Smooth muscle cell of the brain vasculature (primary cell): ENCODE measurements at places on chromosomes 13 and 19.

DNA sequence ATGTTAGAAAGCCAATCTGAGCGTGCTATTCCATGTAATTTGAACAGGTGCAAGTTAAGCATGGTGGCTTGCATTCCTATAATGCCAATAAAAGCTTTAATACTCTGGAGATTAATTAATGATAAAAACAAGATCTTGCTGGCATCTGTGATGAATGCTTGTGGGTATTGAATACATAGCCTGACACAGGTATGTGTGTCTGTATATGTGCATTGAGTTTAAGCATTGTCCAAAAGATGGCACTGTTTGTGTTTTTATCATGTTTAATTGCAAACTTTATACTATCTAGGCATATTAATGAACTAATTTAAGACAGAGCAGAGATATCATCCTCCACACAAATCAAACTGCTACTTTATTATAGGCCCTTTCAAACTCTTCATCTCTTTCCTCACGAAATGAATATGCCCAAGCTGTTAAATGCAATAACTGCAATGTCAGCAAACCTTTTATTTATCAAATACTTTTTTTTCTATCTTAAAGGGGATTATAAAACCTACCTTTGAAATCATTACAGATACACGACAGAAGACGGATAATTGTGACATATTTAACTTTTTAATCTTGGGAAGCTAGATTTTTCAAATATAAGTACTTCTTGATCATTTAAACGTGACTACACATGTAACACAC, 86.5 kb downstream of the TNFSF11 start:
- peak; percentile 0 for DNase-seq

- no peak for DNase-seq
These were observed 428.2 kb upstream of the KLF12 start for GRCh38 chr13:74562381-74562780.

- DNase-seq, result no peak
These were observed 1793.8 kb upstream of the PCDH20 start for GRCh38 chr13:63209330-63210017.

DNA sequence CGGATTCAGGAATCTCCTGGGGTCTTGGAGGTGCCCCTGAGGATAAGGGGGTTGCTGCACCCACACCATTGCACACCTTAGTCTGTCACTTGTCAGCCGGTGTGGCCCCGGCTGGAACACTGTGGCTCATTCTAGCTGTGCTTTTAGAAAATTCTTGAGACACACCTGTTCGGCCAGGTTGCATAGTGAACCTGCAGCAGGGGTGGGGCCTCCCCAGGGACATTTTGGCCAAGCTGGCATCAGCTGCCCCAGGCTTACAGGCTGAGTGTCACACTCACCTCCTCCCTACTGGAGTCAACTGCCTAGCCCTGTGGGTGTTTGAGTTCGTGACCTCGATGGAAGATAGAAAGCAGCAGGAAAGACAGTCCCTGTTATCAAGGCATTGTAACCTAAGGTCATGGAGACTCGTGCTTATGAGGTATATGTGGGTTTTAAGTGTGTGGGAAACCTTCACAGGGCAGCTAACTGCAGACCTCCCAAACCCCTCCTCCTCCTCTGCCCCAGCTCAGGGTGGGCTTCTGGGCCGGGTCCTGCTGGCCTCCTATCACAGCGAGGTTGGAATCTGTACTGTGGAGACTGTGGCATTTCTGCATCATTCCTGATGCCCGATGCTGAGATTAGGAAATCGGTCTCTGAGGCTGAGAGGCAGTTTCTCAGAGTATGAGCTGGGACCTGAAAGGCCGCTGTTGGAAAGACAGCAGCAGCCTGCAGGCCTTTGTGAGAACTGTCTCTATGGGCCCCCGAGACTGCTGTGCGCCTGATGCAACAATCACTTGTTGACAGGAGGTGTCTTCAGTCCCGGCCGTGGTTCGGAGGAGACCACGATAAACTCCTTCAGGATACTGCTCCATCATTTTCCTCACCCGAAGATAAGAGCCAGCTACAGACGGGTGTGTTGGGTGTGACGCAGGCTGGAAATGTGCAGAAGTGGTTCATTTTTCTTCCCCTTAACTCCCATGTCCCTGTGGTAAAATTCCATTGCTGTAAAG, 72.2 kb downstream of the ATP11A start:
- no peak for DNase-seq

- DNase-seq, result no peak
These were observed 126.8 kb upstream of the SPATA13 start for GRCh38 chr13:24033527-24034302.

DNA sequence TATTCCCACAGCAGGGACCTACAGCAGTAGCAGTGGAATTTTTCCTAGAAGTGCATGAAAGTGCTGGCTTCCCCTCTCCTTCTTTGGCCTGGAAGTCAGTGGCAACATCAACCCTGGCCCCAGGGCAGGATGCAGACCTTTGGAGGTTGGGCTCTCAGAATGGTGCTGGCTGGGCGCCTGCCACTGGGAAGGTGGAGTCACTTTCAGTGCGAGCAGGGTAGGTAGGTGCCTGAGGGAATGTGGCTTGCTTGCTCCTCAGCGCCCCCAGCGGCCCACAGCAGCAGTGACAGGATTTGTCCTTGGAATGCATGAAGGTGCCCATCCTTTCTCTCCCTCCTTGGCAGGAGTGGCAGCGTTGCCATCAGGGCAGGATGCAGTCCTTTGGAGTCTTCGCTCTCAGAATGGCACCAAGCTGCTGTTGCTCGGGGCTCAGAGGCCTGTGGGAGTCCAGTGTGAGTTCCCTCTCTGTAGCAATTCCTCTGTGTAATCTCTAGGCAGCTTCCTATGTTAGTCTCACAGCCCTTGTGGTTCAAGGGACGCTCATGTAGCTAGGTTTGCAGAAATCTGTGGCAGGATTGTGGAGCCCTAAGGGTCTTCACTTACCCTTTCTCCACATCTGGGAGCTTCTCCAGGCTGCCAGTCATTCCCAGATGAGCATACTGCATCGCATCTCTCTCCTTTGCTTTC, 354.4 kb upstream of the DACH1 start:
- DNase-seq, result no peak

DNA sequence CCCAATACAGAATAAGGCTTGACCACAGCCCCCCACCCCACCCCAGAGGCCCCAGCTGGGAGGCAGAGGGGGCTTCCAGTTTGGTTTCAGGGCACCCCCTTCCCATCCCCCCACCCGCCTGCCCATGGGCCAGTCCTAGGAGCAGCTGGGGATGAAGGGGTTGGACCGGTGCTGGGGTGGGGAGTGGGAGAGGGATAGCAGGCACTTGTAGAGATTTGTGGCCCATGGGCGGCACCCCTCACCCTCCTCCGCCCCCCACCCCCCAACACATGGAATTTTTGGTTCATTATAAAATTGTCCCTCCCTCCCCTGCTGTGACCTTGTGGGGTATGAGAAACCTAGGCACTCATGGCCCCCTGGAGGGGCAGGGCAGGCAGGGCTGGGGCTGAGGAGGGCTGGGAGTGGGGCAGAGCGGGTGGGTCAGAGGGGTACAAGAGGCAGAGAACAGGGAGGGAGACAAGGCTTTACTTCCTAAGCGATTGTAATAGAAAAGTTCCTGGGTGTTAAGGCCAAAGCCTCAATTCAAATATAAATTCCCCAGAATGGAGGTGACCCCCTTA, 5.3 kb upstream of the GSK3A start:
- DNase-seq, result no peak

- DNase-seq, result no peak
These were observed 25.7 kb upstream of the WASF3 start for GRCh38 chr13:26531742-26532141.

- DNase-seq, result peak; percentile 65
These were observed at the start of the genes ATF5 and NUP62 for GRCh38 chr19:49929121-49929610. ATF5 (plus strand) TSS chr19:49929205; CDS start chr19:49930851, 1,646 bp downstream. NUP62 (minus strand) TSS chr19:49929504; CDS start chr19:49909807, 19,697 bp downstream.

- no peak for DNase-seq
These were observed at the start of gene NKG7 for GRCh38 chr19:51372649-51373504. NKG7 (minus strand) TSS chr19:51372654; CDS start chr19:51372535, 119 bp downstream.

DNA sequence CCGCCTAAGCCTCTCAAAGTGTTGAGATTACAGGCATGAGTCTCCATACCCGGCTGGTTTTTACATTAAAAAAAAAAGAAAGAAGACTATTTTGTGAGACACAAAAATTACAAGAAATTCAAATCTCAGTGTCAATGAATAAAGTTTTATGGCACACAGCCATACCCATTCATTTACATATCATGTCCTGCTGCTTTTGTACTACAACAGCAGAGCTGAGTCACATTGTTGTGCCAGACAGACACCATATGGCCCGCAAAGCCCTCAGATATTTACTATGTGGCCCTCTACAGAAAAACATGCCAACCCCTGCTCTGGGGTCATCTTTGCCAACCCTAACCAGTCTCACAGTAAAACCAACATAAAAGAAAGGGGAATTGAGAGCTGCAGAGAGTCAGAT, 5.3 kb downstream of the SMIM7 start:
- no peak for DNase-seq

DNA sequence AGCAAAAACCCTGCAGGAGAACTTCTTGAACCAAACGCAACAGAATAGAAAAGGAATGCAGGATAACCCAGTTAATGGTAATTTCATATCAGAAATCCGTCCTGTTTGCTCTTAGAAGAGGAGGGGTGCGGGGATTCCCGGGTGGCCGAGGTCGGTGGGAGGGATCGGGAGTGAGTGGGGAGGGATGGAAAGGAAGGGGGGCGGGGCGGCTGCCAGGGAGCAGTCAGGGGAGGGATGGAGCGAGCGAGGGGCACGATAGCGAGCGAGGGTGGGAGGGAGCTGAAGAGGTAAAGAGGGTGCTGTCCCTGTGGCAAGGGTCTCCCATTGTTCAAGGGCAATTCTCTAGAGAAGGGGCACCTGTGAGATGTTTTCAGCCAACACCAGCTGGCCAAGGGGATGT, 26.5 kb downstream of the CD177 start:
- no peak for DNase-seq

- DNase-seq, result no peak
These were observed 2.4 kb downstream of the GPX4 start for GRCh38 chr19:1105873-1106840.

GRCh38 chr13:113776231-113777125, 17.5 kb downstream of the TMEM255B start:
- no peak for DNase-seq

DNA sequence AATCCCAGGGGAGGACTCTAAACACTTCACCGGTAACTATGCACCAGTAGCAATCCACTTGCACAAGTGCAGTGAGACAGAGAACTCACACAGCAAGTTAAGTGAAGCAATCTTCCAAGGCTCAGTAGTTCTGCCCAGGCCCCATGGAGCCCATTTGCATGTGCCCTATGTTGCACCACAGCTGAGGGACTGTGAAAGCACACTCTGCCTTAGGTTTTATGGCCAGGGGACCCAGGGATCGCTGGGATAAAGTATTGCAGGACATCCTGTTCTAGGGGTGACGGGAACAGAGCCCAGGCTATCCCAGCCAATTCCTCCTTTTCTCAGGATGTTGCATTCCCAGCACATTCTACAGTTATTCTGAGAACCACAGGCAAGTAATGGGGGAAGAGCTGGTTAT, 6.0 kb upstream of the AMER2 start:
- no peak for DNase-seq

DNA sequence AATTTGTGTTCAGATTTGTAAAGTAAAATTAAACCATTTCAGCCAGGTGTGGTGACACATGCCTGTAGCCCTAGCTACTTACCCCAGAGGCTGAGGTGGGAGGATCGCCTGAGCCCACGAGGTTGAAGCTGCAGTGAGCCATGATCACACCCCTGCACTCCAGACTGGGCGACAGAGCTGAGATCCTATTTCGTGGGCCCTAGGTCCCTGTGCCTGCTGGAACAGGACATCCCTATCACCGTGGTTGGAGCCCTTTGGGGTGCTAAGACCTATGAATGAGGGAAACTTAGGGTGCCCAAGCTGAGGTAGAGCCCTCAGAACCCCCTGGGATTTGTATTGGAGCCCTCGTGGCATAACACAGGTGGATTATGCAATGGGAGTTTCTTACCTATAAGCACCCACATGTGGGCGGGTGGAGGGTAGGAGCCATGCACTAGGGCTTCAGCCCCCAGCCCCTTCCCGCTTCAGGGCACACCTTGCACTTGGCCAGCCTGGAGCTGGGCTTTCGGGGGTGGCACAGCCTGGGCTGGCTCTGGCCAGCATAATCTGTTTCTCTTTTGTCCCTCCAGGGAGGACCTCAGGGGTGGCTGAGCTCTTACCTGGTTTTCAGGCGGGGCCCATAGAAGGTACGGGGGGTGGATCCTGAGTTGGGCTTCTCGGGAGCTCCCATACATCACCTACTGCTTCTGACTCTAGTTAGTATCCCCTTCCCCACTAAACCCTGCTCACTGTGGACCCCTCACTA, 7.2 kb upstream of the USF2 start:
- DNase-seq, result no peak

GRCh38 chr19:28642787-28643683, 569.9 kb downstream of the UQCRFS1 start:
- DNase-seq, result no peak

DNA sequence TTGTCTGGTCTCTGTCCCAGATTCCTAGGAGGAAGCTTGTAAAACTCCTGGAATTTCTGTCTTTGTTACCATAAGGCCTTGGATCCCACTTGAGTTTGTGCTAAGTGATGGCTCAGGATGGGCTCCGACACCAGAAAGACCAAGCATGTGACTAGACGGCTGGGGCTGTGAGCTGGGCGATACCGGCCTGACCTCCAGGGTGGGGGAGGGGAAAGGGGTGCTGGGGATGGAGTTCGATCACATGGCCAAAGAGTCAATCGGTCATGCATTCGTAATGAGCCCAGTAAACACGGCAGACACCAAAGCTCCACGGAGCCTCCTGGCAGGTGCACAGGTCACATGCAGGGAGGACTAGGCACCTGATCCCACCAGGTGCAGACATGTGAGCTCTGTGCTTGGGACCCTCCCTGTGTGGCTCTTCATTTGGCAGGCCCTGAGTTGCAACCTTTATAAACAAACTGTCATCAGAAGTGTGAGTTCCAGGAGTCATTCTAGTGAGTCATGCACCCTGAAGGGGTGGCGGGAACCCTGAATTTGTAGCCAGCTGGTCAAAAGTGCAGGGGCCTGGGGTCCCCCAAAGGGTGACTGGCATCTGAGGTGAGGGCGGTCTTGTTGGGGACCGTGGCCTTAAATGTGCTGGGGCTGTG, 27.1 kb downstream of the ELAVL1 start:
- DNase-seq, result no peak
